Right lobe of liver (tissue), 6 donors: ENCODE measurements at places on chromosomes 5 and 9. TPM values are rescaled to one million over a fixed set of nuclear protein-coding genes. Genes with fewer than 3 reads are reported as not detected.

Gene FAM151B
- total RNA-seq = 0.81 TPM

- H3K4me1 ChIP-seq = no peaks in the 10 kb centered on the region
- no peaks in the 10 kb centered on the region for H3K36me3 ChIP-seq
- DNase-seq = peak; percentile 49
- H3K27me3 ChIP-seq = no peaks in the 10 kb centered on the region
- H3K4me3 ChIP-seq = no peak overlapping the region
These were observed 45.4 kb upstream of the MYOT start for GRCh38 chr5:137822158-137822764.

- H3K4me3 ChIP-seq = no peak overlapping the region
- H3K27me3 ChIP-seq = no peaks in the 10 kb centered on the region
- H3K4me1 ChIP-seq = peaks cover 7% of the 10 kb centered on the region
- DNase-seq = no peak
These were observed 20.9 kb downstream of the HSD17B4 start for GRCh38 chr5:119473241-119473640.

- no peak overlapping the region for H3K4me3 ChIP-seq
- no peaks in the 10 kb centered on the region for H3K36me3 ChIP-seq
- H3K27me3 ChIP-seq = no peaks in the 10 kb centered on the region
These were observed 34.0 kb upstream of the ZNF484 start for GRCh38 chr9:92911511-92912475.
